ENCODE measurements at places on chromosomes 16 and 17. TPM values are rescaled to one million over a fixed set of nuclear protein-coding genes. Genes with fewer than 3 reads are reported as not detected.

CAVIN1 gene
- 938 TPM for total RNA-seq

PNMT gene
- 22.9 TPM for total RNA-seq

CES1 gene
- total RNA-seq: 24.8 TPM

PROCA1 gene
- 1.1 TPM for total RNA-seq

FAM222B gene
- total RNA-seq: 23.4 TPM

GRCh38 chr16:85140455-85141012 lies 28.3 kb upstream of the CIBAR2 start:
- DNase-seq: no peak

DNA sequence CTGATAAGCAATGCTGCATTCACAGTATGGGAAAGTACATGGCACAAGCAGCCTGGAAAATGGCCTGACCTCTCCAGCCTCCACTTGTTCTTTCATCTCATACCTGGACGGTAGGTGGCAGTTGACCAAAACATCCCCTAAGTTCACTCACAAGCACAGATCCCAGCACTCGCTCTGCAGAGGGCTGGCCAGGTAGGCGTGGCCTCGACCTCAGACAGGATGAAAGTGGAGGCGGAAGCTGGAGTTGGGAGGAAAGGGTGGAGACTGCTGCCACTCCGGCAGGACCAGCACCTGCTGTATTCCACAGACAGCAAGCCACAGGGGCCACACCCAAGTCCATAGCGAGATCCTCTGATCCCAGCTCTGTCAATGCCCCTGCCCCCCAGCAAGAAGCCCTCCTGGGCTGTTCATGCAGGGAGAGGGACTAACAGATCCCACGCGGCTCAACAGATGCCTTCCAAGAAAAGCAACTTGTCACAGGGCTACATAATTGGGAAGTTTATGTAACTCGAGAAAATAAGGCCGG lies 31.3 kb downstream of the ZCCHC14 start:
- peak; percentile 23 for DNase-seq

DNA sequence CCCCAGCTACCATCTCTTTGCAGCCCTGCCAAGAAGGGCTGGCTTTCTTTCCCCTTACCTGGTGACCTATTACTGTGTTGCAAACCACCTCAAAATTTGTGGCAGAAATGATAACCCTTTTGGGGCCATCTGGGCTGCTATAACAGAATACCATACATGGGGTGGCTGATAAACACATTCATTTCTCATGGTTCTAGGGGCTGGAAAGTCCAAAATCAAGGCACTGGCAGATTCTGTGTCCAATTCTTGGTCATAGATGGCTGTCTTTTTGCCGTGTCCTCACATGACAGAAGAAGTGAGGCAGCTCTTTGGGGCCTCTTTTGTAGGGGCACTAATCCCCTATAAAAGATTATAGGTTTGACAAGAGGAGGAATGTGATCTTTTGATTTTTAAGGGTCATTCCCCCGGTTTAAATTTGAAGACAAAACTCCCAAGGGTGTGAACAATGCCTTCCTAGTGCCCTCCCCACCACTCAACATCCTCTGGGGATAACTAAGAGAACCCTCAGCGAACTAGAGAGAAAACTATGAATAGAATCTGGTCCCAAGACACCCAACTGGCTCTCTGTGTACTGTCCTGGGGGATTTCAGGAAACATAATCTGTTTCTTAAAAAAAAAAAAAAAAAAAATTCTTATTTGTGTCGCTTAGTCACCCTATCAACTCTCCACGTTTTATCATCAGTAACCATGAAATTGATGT lies 1.7 kb upstream of the METTL22 start:
- DNase-seq: no peak

DNA sequence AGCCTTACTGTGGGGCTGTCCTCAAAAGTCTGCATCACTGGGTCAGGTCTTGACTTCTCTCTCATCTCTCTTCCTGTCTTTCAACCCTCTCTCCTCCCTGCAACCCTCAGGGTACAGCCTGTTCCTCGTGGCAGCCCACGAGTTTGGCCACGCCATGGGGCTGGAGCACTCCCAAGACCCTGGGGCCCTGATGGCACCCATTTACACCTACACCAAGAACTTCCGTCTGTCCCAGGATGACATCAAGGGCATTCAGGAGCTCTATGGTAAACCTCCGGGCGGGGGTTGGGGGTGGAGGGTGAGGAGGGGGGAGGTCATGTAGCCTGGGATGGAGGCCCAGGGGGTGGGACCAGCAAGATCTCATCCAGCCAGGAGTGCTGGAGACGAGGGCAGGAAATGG lies 12.7 kb downstream of the MMP2 start:
- DNase-seq: no peak

DNA sequence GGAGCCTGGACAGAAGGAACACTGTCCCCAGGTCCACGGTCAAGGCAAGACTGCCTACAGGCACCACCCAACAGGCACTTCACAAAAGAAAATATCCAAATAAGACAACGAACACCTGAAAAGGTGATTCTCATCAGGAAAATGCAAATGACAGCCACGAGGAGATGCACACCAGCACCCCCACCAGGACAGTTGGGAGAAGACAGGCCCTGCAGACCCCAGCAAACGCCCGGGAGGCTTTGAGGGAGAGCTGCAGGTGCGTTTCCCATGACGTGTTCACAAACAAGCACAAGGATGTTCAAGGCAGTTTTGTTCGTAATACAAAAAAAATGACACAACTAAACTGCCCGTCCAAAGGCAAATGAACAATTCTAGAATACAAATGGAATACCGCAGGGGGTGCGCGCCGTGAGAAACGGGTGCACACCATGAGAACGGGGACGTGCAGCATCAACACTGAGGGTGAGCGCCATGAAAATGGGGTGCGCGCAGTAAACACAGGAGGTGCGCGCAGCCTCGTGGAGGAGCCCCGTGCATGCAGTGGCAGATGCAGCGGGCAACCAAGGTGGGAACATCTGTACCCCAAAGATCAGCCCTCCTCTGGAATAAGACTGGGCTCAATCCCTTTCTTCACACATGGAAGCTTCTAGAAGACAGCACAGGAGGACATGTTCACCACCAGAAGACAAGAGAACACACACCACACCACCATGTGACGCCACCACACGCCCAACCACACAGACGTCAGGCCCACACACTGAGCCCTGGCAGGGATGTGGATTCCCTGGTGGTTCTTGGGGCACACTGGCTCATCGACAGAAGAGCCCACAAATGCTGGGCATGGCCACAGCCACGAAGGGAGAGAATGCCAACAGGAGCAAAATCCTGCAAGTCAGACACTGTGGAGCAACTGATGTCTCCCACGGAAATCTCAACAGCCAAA lies 91.2 kb downstream of the ZNF778 start:
- no peak for DNase-seq

DNA sequence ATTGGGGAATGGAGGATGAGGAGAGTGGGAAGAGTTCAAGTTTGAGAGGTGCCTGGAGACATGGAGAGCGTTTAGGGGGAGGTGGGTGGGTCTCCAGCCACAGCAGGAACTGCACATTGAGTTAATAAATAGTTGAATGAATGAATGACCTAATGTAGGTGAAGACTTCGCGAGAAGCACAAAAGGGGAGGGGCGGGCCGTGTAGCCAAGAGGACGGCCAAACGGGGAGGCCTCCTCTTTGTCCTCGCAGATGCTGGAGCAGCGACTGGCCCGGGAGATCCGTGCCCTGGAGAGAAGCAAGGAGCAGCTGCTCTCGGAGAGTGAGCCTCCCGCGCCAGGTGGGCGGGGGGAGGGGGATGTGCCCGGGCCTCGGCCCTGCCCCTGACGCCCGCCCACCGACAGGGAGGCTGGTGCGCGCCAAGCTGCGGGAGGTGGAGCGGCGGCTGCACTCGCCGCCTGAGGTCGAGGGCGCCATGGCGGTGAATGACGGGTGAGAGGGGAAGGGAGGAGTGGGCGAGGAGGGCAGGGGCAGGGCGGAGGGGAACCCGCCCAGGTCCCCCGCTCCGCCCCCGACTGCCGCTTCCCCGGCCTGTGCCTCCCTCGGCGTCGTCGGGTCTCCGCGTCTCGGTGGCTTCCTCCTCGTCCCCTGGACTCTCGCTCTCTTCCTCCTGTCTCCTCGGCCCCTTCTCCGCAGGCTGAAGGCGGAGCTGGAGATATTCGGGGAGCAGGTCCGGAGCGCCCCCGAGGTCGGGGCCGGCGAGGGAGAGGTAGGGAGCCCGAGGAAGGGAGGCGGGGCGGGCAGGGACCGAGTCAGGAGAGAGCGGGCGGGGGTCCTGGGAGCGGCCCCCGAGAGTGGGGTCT lies 12.9 kb downstream of the SYCE1L start:
- DNase-seq: no peak

All from thoracic aorta (tissue), 2 donors.